ENCODE measurements at places on chromosomes 1 and 21. TPM values are rescaled to one million over a fixed set of nuclear protein-coding genes. Genes with fewer than 3 reads are reported as not detected.

DNA sequence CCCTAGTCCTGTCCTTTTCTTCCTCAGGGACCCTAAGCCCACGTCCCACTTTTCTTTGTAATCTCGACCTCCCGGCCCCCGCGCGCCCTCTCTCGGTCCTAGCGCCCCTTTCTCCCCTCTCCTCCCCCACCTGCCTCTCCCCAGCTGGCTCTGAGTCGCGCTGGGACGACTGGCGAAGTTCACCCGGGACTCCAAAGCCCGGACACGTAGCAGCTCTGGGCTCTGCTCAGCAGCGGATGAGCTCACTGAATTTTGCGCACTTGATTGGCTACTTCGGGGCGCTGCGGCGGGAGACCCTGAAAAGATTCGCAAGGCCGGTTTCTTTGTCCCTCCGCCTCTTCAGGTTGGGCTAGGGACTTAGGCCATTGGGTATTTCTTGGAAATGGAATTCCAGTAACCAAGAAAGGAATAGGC is 16.3 kb upstream of the ACKR1 start:
- DNase-seq: peak; percentile 15

Gene GJA4
- total RNA-seq: not detected

GRCh38 chr1:195714248-195714647 is 894.0 kb downstream of the KCNT2 start:
- DNase-seq: peak; percentile 15

- peak; percentile 63 for DNase-seq
These were observed 7.2 kb downstream of the CNIH3 start for GRCh38 chr1:224623310-224623714.

Gene TTC4
- 28.2 TPM for total RNA-seq

DNA sequence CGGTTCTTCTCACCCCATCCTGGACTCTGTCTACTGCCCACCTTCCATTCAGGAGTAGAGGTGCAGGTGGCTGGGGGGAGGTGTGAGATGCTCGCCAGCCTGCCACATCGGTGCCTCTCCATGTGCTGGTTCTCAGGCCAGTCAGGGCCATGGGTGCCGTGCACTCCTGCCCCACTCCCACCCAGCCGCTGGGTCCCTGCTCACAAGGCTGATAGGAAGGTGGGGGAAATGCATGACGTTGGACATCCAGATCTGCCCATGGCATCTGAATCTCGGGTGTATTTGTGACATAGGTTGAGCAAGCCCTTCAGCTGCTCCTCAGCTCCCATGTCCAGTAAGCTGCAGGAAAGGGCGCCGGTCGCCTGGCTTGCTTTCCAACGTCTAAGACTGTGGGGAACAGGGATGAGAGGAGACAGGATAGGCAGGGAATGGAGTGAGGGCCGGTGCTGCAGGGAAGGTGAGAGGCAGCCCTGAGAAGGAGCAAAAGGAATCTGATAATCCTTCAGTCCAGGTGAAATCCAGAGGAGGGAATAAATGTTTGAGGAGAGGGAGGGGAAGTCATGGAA is 11.8 kb downstream of the S100A7A start:
- DNase-seq: no peak

Gene PKP1
- total RNA-seq: 211 TPM

DNA sequence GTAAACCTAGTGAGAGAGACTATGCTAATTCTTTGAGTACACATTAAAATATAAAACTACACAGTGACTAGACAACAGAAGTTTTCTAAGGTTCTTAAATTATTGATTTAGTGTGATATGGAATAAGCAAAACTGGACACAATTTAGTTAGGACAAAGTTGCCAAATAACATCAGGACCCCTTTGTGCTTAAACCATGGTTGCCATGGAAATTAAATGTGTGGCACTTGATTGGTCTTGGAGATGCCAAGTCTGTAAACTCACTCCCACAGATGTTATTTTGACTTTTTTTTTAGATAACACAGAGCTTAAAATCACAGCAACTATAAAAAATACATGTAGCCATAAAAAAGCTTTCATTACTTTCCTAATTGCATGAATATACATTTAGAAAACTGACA is 234.6 kb downstream of the BRINP3 start:
- DNase-seq: no peak

GRCh38 chr1:27666791-27667254 is 5.2 kb downstream of the IFI6 start:
- DNase-seq: no peak

- DNase-seq: no peak
These were observed 44.8 kb downstream of the RUNX1 start for GRCh38 chr21:35004314-35004713.

DNA sequence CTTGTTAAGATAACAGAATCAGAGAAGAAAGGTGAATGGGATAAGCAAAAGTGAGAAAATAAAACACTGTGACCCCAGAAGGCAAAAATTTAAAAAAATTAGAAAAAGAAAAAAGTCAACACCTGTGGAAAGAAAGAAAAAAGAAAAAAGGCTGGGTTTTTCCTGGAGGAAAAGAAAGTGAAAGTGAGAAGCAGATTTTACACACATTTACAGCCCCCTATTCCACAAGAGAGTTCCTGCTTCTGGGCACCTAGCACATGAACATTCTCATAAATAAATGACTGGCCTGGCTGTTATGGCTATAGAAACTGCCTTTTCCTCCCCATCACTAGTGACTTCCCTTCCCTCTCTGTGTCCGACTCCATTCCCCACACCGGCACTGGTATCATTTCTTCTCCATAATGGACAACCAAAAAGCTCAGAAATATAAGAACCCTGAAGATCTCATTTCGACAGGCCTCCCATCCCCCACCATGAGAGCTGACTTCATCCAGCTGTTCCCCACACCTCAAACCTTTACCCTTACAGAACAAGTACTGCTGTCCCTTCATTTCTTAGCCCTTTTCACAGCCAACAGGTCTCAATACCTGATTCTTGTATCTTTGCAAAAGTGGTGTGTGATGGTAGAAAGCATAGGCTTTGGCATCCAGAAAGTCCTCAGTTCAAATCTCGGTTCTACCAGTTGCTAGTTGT is 12.6 kb downstream of the MTF1 start:
- no peak for DNase-seq

Gene ETNK2
- total RNA-seq: 24.5 TPM

GRCh38 chr1:69976896-69977295 is 228.5 kb downstream of the LRRC40 start:
- no peak for DNase-seq

Gene GPR153
- total RNA-seq: 113 TPM

DNA sequence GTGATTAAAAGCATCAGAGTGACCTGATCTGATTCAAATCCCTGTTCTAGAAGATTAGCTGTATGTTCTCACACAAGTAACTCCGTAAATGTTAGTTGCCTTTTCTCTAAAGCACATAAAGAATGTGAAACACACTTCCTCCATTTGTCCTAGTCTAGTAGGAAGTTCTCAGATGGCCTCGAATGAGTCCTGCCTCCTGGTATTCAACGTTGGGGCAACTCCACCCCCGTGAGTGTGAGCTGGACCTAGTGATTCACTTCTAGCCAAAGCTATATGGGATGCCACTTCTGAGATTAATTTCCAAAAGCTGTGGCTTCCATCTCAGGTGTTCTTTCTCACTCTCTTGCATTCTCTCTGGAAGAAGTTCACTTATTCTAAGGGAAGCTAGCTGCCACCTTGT is 267.6 kb downstream of the GPATCH2 start:
- peak; percentile 60 for DNase-seq

Data from PC-3 (cell line).